ENCODE measurements at places on chromosomes 2 and 18.

- DNase-seq: no peak
Observed at GRCh38 chr2:18319987-18320386, 240.5 kb downstream of the RDH14 start.

DNA sequence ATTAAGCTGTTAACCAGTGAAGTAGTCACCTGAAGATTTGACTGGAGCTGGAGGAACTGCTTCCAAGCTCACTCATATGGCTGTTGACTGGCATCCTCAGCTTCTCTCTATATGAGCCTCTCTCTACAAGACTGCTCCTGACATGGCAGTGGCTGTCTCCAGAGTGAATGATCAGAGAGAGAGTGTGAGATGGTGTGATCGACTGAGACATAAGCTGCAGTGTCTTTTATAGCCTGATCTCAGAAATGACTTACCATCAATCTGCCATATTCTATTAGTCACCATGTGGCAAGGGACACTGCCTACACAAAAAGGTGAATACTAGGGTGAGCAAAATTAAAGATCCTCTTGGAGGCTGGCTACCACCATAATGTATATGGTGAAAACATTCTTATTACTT, 7.8 kb upstream of the RBMS1 start:
- DNase-seq: no peak

GRCh38 chr18:13482618-13482945, 243.8 kb downstream of the FAM210A start:
- no peak for DNase-seq

DNA sequence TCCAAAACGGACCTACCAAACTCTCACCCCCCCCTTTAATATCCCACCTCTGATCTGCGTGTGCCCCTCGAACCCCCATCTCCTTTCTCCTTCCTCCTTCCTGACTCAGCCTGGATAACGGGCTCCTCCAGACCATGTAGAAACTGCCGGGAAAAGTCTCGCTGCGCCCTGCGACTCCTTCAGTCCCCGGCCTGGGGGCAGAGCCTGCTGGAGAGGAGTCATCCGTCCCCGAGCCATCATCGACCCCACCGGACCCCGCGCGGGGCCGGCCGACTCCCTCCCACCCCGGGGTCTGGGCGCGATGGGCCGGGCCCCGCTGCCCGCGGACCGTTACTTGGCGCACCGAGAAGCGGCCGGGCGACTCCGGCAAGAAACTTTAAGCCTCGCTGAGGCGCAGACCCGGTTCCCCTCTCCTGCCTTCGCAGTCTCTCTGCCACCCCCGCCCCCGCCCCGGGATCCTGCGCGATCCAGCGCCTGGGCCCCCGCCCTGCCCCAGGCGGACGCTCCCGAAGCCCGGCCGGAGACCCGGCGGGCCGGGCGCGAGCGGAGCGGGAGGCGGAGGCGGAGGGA, 3.4 kb downstream of the ZEB2 start:
- no peak for DNase-seq

- no peak for DNase-seq
Observed at GRCh38 chr2:101854877-101855276, 136.9 kb upstream of the IL1R2 start.

GRCh38 chr18:31484461-31484860, 13.5 kb upstream of the DSG2 start:
- no peak for DNase-seq

DNA sequence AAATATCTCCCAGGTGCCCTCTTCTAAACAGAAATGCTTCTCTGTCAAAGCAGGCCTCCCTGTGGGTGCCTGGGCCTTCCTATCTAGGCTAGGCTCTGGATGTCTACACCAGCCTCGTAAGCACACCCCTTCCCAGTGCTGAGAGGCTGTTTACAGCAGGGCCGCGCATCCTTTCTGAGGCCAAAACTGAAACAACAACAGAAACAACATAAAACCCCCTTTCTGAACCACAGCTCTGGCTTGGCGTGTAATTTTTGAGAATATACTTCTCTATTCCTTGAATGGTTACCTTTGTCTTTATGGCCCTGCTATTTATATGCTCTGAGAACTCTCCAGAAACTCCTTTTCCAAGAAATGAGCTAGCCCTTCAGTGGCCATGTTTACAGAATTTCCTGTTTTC, 118.4 kb downstream of the BCL2L11 start:
- no peak for DNase-seq

DNA sequence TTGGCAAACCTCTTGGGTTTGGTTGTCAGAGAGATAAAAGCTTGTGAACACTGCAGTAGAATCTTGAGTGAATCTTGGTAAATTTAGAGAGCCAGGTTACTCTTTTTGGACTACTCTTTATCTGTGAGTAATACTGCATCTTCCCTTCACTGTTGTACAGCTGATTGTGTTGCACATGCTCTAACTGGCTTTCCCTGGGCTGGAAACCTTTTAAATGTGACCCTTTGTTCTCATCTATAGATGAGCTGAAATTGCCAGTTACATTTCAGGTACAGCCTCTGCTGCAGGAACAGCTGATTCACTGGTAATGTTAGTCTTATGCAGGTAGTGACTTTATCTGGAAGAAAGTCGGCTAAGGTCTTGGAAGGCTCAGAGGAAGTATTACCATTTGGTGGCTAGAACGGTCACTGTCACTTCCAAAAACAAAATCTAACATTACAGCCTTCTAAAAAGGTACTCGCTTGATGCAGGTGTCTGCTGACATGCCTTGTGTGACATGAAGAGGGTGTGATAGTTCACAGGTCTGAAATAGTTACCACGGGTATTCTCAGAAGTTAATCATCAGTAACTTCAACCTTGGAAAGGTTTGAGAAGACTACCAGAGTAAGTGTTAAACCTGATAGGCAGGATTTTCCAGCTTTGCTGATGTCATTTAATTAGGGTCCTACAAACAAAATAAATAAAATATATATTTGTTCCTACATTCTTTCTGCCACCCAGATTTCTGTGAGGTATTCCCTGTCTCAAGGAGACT, 851.1 kb downstream of the SLC4A3 start:
- no peak for DNase-seq

GRCh38 chr2:43212931-43213330, 13.5 kb downstream of the ZFP36L2 start:
- DNase-seq: no peak

GRCh38 chr2:147845411-147845971, 662 bp downstream of the ACVR2A start:
- no peak for DNase-seq

DNA sequence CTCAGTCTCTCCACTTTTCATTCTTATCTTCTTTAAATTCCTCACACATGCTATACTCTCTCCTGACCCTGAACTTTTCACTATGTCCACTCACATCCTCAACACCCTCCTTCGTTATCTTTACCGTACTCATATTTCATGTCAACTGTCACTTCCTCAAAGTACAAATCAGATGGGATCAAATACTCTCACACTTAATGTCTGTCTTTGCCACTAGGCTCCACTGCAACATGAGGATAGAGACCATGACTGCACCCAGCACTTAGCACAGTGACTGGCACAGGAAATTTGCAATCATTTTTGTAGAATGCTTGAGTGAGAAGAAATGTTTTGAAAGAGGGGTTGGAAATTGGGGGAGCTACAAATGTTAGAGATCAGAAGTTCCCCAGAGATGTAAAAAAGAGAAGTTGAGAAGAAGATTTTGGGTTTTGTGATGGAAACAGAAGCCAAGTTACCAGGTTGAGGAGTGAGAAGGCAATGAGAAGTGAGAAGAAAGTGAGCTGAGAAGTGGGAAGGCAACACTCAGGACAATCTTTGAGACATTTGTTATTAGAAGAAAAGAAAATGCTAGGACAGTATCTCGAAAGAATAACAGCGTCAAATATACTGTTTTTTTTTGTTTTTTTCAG, 87.0 kb downstream of the CCDC141 start:
- no peak for DNase-seq

- DNase-seq: no peak
Observed at GRCh38 chr2:143705108-143705707, 576.0 kb downstream of the ARHGAP15 start.

DNA sequence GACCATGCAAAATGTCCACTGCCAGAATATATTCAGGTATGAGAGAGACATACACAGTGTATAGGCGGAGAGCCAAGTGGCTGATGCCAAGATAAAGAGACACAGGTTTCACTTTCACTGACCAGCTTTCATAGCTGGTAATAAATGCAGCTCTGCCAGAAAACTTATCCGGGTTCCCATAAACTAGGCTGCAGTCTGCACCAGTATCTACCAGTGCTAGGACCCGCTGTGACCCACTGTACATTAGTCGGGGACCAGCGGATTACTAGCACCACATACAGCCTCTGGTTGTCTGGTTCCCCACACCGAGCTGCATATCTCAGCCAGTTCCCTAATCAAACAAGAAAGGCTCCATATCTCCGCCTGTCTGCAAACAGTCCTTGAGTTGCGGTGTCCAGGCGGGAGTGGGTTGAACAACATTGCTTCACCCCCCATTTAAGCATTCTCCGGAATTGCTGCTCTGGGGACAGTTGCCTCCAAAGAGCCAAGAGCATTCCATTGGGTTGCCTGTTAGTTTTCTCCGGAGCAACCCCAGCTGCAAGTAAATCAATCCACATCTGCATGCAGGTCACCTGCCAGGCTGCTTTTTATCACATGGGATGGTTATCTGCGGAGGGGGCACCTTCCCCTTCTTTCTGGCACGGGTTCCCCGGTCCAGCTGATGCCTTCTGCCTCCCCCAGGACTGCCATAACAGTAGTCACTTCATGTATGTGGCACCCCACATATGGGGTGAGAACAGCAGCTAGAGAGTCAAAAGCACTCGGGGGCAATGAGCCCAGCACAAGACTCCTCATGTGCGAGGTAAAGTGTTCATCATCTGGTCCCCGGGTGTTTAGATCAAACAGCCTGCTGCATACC, 18.0 kb upstream of the KLHL23 start:
- DNase-seq: no peak

DNA sequence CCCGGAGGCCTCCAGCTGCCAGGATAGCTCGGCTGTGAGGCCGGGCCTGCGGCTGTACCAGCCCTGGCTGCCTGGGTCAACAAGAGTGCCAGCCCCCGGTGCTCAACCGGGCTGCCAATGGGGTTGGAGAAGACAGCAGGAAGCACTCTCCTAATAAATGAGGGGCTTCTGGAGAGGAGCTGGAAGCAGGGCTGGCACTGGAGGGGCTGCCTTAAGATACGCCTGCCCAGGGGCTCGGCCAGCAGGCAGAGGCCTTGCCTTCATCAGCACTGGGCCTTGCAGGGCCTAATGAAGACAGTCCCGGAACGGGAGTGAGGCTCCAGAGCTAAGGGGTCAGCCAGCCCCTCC, 73.6 kb downstream of the TEX51 start:
- DNase-seq: no peak

GRCh38 chr18:6397931-6398566, 16.7 kb downstream of the L3MBTL4 start:
- DNase-seq: no peak

DNA sequence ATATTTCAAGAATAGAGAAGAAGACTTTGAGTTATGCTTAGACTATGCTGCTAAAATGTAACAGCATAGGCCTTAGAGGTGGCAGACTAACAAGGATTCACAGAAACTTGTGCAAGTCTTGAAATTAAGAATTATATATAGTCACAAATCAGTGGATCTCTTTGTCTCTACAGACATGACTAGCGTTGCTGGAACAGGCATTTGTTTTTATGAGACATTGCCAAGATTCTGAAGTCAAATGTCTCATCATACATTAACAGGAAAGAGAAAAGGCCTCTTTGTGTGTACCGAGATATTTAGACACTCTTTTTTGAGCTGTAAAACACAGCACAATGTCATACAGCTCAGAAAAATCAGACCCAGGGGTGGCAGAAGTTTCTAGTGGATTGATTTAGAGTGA, 207.1 kb downstream of the TMX3 start:
- DNase-seq: no peak
